ENCODE measurements at places on chromosomes 4 and X.

- no peak for DNase-seq
Observed at GRCh38 chr4:122764821-122765215, 32.3 kb downstream of the BBS12 start.

GRCh38 chrX:38701073-38701472 is 100.2 kb upstream of the MID1IP1 start:
- no peak for DNase-seq

GRCh38 chrX:147917700-147918695 is 6.3 kb downstream of the FMR1 start:
- DNase-seq: no peak

- no peak for DNase-seq
Observed at GRCh38 chr4:186326391-186326790, 60.4 kb downstream of the F11 start.

- DNase-seq: no peak
Observed at GRCh38 chr4:85676050-85676425, 201.1 kb downstream of the ARHGAP24 start.

GRCh38 chr4:105474099-105474518 is 247 bp upstream of the PPA2 start:
- peak; percentile 90 for DNase-seq

GRCh38 chr4:150098214-150098613 is 20.0 kb downstream of the DCLK2 start:
- DNase-seq: no peak

DNA sequence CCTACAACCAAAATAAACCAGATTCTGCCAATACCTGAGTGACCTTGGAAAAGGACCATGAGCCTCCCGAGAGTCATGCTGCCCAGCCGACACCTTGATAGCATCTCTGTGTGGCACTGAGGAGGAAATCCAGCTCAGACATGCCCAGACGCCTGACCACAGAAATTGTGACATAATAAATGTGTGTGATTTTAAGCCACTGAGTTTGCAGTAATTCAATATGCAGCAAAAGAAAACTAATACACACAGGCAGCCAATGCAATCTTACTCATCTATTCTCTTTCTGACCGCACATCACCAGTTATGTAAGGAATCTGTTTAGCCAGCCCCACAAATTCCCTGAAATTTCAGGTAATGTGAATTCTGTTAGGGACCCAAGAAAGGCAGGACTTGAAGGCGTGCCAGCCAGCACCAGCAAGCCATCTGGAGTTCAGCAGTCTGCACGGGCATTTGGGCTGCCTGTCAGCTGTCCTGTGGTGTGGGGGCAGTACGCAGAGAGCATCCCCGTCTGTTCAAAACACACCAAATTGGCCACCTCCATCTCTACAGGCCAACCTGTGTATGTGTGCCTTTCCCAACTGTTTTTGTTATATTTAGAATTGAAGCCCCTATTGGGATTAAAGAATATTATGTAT is 176.4 kb downstream of the NLGN4X start:
- no peak for DNase-seq

- peak; percentile 27 for DNase-seq
Observed at GRCh38 chrX:70262952-70263567, 3.1 kb upstream of the P2RY4 start.

DNA sequence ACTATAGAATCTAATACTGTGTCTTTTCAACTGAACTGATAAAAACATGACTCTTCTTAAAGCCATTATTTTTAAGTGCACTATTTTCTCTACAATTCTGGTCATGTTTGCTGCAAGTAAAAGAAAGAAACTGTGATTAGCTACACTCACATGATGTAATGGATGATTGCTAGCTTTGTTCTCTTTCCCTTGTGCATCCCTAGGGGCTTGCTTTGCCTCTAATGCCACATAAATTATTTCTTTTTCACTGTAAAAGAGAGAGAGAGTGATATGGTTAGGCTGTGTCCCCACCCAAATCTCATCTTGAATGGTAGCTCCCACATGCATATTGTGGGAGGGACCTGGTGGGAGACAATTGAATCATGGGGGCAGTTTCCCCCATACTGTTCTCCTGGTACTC is 630.2 kb upstream of the NR3C2 start:
- no peak for DNase-seq

DNA sequence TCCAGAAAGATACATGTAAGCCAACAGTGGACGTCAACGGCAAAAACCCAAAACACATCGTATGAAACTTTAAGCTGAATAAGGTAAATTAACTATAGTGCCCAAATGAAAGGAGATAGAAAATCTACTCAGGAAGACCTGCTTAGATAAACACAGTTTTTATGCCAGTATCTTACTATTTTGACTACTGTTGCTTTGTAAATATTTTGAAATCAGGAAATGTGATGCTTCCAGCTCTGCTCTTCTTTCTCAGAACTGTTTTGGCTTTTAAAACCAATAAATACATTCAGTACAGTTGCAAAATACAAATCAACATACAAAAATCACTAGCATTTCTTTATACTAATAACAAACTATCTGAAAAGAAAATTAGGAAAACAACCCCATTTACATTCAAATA is 83.8 kb downstream of the SMARCA5 start:
- DNase-seq: no peak

GRCh38 chr4:168725930-168726329 is 229.1 kb downstream of the PALLD start:
- no peak for DNase-seq

DNA sequence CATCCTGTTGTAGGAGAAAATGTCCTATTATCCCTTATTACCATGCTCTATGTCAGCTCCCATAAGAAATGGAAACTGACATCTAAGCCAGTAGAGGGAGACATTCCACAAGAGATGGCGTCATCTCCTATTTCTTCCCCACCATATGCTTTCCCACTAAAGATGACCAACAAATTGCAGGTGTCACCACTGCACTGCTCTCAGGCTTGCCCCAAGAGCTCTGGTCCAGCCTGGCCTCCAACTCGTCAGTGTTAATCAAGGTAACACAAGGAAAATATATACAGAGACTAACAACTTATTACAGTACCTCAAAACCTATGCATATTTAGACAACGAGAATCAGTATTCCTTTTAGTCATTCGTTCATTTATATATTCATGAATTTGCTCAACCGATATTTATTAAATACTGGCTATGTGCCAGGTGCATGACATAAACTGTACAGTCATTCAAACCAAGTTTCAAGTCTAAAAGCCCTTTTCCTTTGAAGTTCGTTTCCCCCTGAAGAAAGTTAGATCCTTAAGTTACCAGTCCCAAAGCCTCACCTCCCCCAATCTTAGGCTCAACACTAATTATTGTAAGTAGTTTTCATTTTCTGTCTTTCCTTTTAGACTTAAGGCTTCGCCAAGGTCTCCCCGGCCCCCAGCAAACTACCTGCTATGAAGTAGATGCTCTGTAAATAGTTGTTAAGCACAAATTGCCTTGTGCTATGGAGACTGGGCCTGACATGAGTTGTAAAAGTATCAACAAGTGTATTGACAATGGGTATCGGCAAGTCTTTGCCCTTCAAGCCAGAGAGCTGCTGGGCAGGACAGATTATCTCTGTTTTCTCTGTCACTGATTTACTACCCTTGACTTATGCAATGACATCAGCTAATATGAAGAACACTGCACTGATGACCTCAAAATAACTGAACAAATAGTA is 3.1 kb upstream of the FGB start:
- DNase-seq: peak; percentile 41

GRCh38 chrX:136417806-136418205 is 69.9 kb upstream of the BRS3 start:
- no peak for DNase-seq

- no peak for DNase-seq
Observed at GRCh38 chrX:106035064-106035463, 3.5 kb downstream of the SERPINA7 start.

DNA sequence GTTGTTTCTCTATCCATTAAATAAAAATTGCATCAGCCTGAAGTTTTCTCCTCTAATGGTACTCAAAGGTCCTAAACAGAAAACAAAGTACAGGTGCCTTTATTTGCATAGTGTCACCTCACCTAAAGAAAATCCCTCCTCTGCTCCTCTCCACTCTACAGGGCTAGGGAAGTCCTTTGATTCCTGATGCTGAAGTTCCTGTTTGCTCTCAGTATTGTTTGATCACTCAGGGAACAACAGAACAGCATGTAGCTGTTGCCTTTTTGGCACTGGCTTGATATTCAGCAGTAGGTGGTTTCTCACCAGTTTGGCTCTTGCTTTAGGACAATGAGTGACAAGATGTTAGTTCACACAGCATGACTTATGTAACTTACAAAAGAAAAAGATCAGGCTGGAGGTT is 156.2 kb upstream of the SLC7A11 start:
- DNase-seq: no peak

DNA sequence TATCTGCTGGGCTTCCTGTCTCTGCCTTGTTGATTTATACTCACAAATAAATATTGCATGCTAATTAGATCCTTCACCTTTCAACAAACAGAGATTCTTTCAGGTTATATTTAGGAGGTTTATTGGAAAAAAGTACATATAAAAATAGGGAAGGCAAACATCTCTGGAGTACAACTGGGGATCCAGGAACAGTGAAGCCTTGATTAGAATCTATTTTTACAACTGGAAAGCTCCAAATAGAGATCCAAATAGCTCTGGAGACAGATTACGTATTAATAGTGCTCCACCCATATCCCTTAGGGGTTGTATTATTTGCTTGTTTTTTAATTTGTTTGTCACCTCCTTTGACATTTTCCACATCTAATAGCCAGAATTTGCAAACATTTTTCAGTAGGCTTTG is 46.9 kb upstream of the MAP9 start:
- no peak for DNase-seq

DNA sequence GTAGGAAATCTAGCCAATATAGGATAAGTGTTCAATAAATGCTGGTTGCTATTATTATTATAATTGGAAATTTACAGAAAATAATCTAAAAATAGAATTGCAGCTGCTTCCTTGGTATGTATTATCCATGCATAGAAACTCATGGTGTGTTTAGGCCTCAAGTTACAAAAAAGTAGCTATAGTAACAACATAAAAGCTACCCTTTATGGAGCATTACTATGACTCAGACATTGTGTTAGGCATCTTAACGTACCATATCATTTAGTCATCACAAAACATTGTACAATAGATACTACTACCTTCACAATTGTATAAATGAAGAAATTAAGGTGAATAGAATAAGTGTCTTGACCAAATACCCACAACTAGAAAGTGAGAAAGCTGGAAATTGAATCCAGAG is 126.9 kb upstream of the NRK start:
- DNase-seq: no peak

- no peak for DNase-seq
Observed at GRCh38 chr4:146132445-146132844, 43.1 kb upstream of the LSM6 start.

GRCh38 chr4:124868495-124868894 is 156.0 kb upstream of the ANKRD50 start:
- DNase-seq: no peak

- no peak for DNase-seq
Observed at GRCh38 chr4:69750346-69750745, 10.1 kb downstream of the SULT1B1 start.

- peak; percentile 63 for DNase-seq
Observed at GRCh38 chr4:83582289-83582785, 46.4 kb downstream of the GPAT3 start.

GRCh38 chrX:133362538-133362937 is 52.8 kb downstream of the GPC4 start:
- no peak for DNase-seq

DNA sequence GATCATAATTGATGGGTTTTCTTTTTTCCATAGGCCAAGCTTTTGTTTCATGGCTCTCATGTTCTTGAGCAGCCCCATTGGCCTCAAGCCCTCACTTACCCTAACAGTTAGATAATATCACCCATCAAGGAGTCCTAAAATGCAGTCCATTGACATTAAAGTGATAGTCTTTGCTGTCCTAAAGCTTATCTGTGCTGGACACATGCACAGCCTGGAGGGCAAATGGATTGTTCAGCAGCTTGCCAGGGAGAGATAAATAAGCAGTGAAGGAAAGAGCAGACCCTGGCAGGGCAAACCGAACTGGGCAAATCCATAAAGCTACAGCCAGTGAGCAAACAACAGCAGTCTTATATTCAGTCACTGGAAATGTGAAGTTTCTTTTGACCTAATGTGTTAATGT is 199.6 kb upstream of the MID1 start:
- no peak for DNase-seq

- DNase-seq: no peak
Observed at GRCh38 chr4:163991298-163991865, 496.9 kb downstream of the TMA16 start.

DNA sequence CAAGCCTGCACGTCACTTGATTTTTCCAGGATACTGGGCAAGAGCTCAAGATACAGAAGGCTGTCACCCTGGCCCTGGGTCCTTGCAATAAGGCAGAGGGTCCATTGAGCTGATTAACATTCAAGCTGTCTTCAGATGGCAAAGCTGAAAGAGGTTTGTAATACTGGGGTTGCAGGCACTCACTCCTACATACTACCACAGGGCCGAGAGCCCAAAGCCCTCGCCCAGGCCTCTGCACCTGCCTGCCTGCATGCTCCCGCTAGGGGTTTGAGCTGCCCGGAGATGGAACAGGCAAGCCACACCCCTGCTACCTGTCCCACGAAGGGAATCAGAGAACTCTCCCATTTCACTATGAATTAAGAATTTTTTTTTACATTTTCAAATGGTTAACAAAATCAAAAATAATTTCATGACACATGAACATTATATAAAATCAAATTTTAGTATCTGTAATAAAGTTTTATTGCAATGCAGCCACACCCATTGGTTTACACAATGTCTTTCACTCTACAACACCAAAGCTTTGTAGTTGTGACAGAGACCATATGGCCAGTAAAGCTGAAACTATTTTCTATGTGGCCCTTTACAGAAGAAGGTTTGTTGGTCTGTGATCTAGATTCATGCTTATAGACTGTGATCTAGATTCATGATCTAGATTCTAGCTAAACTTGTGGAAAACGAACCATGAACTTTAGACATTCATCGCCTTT is 530.4 kb upstream of the IGFBP7 start:
- no peak for DNase-seq

- no peak for DNase-seq
Observed at GRCh38 chr4:519203-519651, 20.2 kb downstream of the PIGG start.

DNA sequence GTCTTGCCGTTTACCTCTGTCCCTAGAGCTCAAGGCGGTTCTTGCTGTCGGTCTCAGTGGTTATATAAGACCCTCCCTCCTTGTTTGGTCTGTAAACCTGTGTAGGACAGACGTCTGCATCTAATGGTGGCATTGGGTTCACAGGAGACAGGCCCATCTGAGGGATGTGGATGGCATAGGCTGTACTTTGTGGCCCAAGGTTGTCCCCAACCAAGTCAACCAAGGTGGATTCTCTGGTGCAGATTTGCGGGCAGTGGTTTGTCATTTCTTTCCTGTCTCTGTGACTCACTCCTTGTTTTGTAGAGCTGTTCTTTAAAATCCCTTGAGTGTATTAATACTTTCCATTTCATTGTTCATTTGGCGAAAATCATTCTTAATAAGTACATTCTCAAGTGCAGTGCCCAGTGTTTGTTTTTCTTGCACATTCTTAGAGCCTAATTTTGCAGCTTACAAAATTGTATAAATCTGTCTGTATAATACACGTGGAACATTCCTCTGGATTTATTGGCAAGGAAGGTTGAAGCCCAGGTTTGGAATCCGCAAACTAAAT is 68.0 kb upstream of the TLR2 start:
- DNase-seq: no peak

All from mucosa of gallbladder (tissue), 1 donor.